ENCODE measurements at places on chromosomes 1 and 21.

GRCh38 chr21:38264571-38264970 is 7.8 kb downstream of the KCNJ15 start:
- no peak for DNase-seq

DNA sequence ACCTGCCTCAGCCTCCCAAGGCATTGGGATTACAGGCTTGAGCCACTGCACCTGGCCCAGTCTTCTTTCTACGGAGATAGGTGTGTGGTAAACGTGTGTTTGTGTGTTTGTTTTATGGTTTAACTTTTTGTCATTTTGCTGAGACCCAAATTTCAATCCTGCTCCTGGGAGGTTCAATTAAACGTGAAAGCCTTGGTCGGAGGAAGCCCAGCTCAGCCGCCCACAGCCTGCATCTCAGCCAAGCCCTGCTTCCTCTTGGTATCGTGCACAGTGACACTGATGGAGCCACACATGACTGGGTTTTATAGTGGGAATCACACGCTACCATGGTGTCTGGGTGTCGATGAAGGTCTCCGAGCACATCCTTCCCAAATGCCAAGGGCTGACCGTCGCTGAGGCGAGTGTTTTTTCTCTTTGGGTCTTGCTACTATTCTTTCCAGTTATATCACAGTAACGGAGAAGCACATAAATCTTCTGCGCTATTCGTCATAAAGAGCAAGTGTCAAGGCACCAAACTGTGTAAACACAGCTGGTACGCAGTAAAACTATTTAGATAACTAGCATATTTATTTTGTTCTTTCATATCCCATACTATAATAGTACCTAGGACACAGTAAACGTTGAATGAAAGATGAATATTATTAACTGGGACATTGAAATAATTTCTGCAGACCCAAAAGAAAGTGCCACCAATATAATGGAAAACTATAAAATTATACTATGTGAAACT is 39.3 kb downstream of the HLCS start:
- DNase-seq, result no peak

DNA sequence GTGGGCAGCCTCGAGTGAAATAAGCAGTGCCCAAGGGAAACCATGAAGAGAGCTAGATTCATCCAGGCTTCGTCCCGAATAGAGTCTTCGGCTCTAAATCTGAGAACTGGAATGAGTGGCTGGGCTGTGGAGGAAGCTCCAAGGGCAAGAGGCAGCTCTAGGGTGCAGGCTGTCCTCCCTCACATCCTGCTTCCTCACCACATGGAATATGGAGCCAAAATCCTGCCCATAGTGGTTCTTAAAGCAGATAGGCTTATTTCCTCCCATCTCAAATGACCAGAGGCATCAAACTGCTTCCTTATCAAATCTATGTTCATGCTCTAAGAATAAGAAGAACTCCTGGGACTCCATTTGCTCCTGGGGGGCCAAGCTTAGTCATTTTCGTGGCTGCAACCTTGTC is 2.5 kb downstream of the IL24 start:
- DNase-seq, result no peak

GRCh38 chr1:177444997-177445746 is 274.4 kb downstream of the BRINP2 start:
- DNase-seq, result no peak

DNA sequence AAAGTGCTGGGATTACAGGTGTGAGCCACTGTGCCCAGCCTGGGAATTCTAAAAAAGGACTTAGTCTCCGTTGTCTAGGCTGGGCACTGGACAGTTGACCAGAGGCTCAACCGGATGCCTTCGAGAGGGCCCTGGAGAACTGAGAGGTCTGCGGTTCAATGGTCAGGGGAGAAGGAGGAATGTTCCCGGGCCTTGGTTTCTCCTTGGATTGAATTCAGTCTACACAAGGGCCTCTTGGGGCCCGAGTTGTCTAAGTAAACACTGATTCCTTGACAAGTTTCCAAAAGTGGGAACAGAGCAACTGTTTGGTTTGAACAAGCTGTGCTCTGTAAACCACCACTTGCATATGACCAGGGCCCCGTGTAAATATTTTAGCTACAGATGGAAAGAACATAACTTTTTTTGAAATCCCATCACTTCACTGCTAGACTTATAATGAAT is 29.1 kb upstream of the CAPZB start:
- no peak for DNase-seq

DNA sequence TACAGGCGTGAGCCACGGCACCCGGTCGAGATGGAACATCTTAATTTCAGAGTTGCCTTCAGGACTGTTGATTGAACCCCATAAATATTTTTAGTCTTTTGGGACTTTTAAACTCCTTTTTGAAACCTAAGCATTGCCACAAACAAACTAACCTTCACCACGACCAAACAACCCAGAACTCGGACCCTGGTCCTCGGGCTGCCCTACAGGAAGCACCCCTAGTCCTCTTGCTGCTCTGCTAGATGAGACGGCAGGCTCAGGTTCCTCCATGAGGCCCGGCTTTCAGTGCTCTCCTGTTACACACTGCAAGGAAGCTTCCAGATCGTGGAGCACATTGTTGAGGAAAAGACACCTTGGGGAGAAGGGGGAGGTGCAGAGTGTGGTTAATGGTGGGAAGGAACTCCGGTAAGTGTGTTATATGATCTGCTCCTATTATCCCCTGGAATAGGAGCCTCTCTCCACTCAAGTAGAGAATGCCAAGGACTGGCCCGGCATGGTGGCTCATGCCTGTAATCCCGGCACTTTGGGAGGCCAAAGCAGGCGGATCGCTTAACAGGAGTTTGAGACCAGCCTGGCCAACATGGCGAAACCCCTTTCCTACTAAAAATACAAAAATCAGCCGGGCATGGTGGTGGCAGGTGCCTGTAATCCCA is 5.7 kb downstream of the EPHX1 start:
- no peak for DNase-seq
